Naive B cell (primary cell): ENCODE measurements at places on chromosomes 4 and X. TPM values are rescaled to one million over a fixed set of nuclear protein-coding genes. Genes with fewer than 3 reads are reported as not detected.

GRCh38 chr4:5895287-5895686 is 2.4 kb upstream of the CRMP1 start:
- DNase-seq = no peak

DNA sequence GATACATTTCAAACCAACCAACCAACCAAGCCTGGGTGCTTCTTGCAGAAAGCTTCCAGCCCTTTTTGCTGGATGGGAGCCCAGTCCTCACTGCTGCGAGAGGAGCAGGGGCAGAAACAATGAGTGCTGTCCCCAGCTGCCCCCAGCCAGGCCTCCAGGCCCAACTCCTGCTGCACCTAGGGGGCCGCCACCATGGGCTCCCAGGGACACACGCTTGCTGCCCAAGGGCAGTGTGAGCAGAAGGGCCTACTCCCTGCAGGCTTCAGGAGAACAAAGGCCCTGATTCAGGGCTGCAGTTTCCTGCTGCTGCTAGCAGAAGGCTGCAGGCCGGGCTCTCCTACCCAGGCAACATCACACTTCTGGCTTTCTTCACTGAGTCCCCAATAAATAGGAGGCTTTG is 37.7 kb upstream of the ENPP6 start:
- DNase-seq = no peak

DNA sequence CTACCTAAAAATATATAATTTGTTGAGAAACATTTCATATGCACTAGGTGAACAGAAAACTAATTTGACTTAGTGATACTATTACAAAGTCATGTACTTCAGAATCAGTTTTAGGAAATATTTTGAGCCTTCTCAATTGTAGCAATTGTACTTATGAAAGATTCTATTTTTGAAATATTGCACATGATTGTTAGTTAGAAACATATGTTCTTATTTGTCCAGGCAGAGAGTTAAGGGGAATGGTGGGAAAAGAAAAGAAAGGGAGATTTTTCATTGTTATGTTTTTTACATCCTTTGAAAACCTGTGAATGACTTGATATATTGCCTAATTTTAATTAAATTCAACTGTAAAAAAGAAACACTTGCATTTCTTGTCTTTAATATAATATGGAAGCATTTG is 66.0 kb downstream of the GLRB start:
- DNase-seq = no peak

DNA sequence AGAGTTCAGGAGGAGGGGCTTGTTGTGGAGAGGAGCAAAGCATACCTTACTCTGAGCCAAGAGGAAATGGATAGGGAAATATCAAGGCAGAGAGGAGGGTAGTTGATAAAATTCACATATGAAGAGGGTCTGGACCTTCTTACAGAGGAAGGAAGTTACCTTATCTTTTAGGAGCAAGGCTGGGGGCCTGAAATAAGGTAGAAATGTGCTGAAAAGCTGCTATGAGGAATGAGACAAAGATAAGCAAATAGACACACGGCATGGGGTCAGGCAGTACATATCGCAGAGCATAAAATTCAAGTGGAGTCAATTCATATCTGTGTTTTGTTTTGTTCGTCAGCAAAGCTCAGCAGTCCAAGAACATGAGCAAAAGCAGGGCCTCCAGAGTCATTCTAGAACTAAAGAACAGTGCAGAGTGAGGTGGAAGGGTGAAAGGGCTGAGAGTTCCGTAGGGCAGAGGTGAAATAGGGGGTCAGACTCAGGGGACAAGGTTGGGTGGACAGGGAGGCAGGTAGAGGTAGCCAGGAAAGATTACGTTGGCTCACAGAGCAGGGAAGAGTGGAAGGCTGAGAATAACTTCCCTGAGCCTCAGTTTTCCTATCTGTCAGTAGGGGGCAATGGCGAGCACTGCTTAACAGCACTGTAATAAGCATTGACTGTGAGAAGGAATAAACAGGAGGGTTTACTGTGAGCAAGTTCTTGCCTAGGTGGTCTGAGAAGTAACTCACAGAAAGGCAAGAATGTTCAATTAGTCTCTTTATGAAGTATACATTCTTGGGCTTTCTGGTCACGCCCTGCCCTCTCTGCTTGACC is 9.2 kb downstream of the VSIG4 start:
- no peak for DNase-seq

The SOD3 gene
- not detected for polyA plus RNA-seq

The NR3C2 gene
- polyA plus RNA-seq = 2.4 TPM

The GRSF1 gene
- 58.8 TPM for polyA plus RNA-seq

The CHRDL1 gene
- not detected for polyA plus RNA-seq
